Lower leg skin (tissue), 4 donors: ENCODE measurements at places on chromosomes 5 and 9.

- DNase-seq = no peak
Observed at GRCh38 chr5:163347671-163348070, 89.7 kb upstream of the CCNG1 start.

- DNase-seq = no peak
Observed at GRCh38 chr9:16729651-16730050, 140.8 kb downstream of the BNC2 start.

DNA sequence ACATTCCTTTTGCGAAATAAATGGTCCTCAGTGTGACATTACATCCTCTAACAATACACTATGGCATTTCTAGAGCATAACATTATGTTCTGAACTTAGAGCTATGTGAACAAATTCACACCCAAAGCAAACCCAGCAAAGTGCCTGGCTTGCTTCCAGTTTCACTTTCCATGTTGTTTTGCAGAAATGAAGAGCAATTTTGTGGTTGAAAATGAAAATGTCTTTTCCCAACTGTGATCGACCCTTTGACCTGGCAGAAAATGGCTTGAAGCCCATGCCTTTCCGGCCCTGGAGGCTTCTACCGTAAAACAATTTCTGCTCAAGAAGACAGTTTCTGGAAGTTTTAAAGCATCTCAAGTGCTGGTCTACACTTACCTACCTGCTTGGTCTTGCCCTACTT, 344.7 kb upstream of the RGMB start:
- no peak for DNase-seq

- no peak for DNase-seq
Observed at GRCh38 chr5:158300256-158300655, 441.3 kb upstream of the CLINT1 start.

- DNase-seq = peak; percentile 65
Observed at GRCh38 chr9:136567651-136568287, 21.9 kb upstream of the NOTCH1 start.

DNA sequence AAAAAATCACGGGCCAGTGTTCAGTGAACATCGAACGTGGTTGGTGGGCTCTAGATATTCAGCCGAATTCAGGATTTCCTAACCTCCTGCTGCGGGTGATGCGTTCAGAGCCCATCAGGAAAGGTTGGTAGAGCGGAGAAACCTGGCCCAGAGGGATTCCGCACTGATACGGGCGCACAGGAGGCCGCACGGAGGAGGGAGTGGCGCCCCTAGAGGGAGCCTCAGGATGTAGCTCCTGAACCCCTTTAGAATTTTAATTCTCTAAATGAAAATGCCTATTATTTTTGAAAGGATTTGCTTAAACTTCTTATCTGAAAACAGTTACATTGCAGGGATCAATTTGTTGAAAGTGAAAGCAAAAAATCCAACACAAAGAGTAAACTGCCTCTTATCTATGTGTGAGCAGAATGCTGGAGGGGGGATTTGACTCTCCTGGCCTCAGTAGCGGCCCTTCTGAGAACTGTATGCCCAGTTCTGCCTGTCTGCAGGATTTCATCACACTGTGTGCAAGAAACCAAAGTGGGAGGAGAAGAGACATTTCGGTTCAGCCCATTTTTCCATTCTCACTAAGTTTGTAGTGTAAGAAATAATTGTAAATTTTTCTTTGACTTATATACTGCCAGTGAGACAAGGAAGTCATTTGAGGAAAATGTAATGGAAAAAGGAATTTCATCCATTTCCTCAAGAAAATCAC, 75.9 kb downstream of the TENT4A start:
- no peak for DNase-seq
